Glutamatergic neuron (in vitro differentiated cells): ENCODE measurements at places on chromosomes 7 and 10.
A peak's percentile ranks its signal among the peaks of the same experiment; 100 is the strongest.

GRCh38 chr10:102065561-102066398 is 631 bp downstream of the HPS6 start:
- peaks cover 6% of the 10 kb centered on the region for H3K27me3 ChIP-seq
- H3K27ac ChIP-seq = peak overlapping the region; percentile 85
- no peaks in the 10 kb centered on the region for H3K36me3 ChIP-seq

DNA sequence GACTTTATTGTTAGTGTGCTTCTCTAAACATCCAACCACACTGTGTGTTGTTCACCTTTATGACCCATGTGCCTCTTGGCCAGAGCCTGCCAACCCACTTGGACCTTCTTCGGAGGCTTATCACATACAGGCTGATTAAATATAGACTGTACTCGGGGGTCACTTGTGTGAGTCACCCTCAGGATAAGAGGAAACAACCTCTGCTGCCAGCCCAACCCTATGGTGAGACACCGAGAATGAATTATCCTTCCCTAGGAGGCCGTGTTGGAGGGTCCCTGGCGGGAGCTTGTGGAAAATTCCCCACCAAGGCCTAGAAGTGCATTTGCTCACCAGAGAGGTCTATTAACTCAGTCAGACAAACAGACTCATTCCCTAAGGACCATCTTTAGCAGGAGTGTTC is 63.0 kb downstream of the FAS start:
- H3K27ac ChIP-seq = no peak overlapping the region
- no peaks in the 10 kb centered on the region for H3K36me3 ChIP-seq
- DNase-seq = no peak
- no peak overlapping the region for H3K4me3 ChIP-seq

- peaks cover 6% of the 10 kb centered on the region for H3K27me3 ChIP-seq
- no peak overlapping the region for H3K27ac ChIP-seq
- H3K36me3 ChIP-seq = no peaks in the 10 kb centered on the region
- peaks cover 27% of the 10 kb centered on the region for H3K4me1 ChIP-seq
- DNase-seq = no peak
These were observed 11.0 kb upstream of the HPS1 start for GRCh38 chr10:98457721-98458120.

- no peak for DNase-seq
- no peak overlapping the region for H3K27ac ChIP-seq
- H3K4me3 ChIP-seq = no peak overlapping the region
- H3K27me3 ChIP-seq = peaks cover 1% of the 10 kb centered on the region
- H3K36me3 ChIP-seq = no peaks in the 10 kb centered on the region
These were observed 21.0 kb downstream of the KIAA1217 start for GRCh38 chr10:24229909-24230308.

GRCh38 chr10:14050598-14050997 is 280.1 kb downstream of the FRMD4A start:
- no peak overlapping the region for H3K4me3 ChIP-seq
- no peaks in the 10 kb centered on the region for H3K4me1 ChIP-seq
- no peak overlapping the region for H3K27ac ChIP-seq
